ENCODE measurements at places on chromosomes 3 and 15. TPM values are rescaled to one million over a fixed set of nuclear protein-coding genes. Genes with fewer than 3 reads are reported as not detected.

GRCh38 chr3:9056581-9056980 lies 93.3 kb upstream of the RAD18 start:
- H3K4me1 ChIP-seq: no peaks in the 10 kb centered on the region
- H3K4me3 ChIP-seq: no peak overlapping the region
- no peak for DNase-seq
- peaks cover 4% of the 10 kb centered on the region for H3K27me3 ChIP-seq

DNA sequence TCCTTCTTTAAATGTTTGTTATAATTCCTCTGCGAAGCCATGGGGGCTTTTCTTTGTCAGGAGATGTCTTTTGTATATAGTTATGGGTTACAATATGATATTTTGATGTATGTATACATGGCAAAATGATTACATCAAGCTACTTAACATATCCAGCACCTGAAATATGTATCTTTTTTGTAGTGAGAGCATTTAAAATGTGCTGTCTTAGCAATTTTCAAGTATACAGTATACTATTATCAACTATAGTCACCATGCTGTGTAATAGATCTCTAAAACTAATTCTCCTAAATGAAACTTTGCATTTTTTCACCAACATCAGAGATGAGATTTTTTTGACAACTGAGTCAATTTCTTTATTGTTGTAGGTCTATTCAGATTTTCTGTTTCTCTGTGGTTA lies 77.2 kb downstream of the STXBP5L start:
- H3K27ac ChIP-seq: no peak overlapping the region
- DNase-seq: no peak
- no peak overlapping the region for H3K4me3 ChIP-seq
- H3K36me3 ChIP-seq: no peaks in the 10 kb centered on the region
- H3K27me3 ChIP-seq: no peaks in the 10 kb centered on the region
- no peaks in the 10 kb centered on the region for H3K4me1 ChIP-seq

- H3K27ac ChIP-seq: no peak overlapping the region
- DNase-seq: no peak
- no peak overlapping the region for H3K4me3 ChIP-seq
- no peaks in the 10 kb centered on the region for H3K4me1 ChIP-seq
- H3K27me3 ChIP-seq: no peaks in the 10 kb centered on the region
- H3K36me3 ChIP-seq: no peaks in the 10 kb centered on the region
These were observed 60.0 kb upstream of the NTRK3 start for GRCh38 chr15:88316586-88316985.

GRCh38 chr3:169623971-169624370 lies 39.5 kb downstream of the MECOM start:
- H3K27ac ChIP-seq: no peak overlapping the region
- no peaks in the 10 kb centered on the region for H3K27me3 ChIP-seq
- no peak for DNase-seq
- H3K4me3 ChIP-seq: no peak overlapping the region

DNA sequence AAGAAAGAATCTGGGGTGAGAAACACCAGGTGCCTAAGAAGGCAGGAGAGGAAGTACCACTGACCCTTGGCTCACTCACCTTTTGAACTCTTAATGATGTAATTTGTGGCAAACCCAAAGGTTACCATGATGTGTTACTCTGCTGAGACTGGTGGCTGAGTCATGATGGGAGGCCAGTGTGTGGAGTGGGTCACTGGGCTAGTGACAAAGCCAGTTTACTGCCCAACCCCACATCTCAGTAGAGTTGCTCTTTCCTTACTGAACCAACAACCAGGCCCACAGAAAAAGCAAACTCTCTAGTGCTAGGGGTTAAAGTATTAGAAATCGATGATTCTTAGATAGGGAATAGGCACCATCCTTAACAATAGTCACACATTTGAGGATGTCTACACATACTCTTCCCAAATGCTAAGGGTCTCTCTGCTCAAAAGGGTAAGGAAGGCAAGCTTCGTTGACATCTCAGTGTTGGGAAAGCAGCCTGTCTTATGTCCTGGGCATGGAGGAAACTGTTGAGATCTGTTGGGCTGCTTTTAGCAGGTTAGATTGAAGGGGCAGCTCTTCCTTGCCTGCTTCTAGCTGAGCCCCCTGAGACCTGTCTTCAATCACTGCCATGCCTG lies 3.1 kb downstream of the RBP2 start:
- no peak overlapping the region for H3K27ac ChIP-seq
- no peaks in the 10 kb centered on the region for H3K36me3 ChIP-seq
- H3K4me3 ChIP-seq: no peak overlapping the region
- no peaks in the 10 kb centered on the region for H3K27me3 ChIP-seq
- H3K4me1 ChIP-seq: peaks cover 24% of the 10 kb centered on the region

GRCh38 chr15:65521350-65521749 lies 3.9 kb upstream of the DPP8 start:
- no peak for DNase-seq
- H3K27ac ChIP-seq: no peak overlapping the region
- H3K36me3 ChIP-seq: no peaks in the 10 kb centered on the region
- no peak overlapping the region for H3K4me3 ChIP-seq

DNA sequence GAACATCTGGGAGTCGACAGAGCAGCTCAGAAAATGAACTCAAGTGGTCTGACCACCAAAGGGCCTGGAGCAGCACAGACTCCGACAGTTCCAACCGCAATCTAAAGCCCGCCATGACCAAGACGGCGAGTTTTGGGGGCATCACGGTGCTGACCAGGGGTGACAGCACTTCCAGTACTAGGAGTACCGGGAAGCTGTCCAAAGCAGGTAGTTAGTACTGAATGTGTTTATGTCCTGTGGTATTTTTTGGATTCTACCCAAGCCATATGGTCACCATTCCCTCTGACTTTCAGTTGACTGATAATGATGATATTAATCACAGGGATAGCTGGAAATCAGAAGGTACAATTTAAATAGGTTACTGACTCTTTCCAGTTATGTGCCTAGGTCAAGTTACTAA lies 82.3 kb downstream of the ARPP21 start:
- H3K36me3 ChIP-seq: no peaks in the 10 kb centered on the region
- no peak overlapping the region for H3K27ac ChIP-seq
- no peak overlapping the region for H3K4me3 ChIP-seq
- DNase-seq: no peak

DNA sequence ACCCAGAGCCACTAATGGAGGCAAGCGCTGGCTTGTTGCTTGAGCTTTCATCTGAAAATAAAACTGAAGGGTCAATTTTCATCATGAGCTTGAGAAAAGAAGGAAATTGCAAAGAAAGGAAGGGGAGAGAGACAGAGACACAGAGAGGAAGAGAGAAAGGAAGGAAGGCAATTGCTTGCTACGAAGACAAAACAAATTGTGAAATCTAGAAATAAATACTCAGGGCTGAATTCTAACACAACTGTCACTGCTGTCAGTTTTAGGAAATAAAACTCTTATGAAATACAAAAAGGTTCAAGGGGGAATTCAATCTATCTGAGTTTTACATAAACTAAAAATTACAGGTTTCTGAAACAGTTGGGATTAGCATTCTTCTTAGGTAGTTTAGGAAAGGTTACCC lies 36.7 kb downstream of the FOXP1 start:
- H3K4me3 ChIP-seq: no peak overlapping the region
- peaks cover 62% of the 10 kb centered on the region for H3K4me1 ChIP-seq
- peak overlapping the region; percentile 60 for H3K27ac ChIP-seq
- peaks cover 7% of the 10 kb centered on the region for H3K36me3 ChIP-seq

- no peaks in the 10 kb centered on the region for H3K4me1 ChIP-seq
- H3K27ac ChIP-seq: no peak overlapping the region
- H3K27me3 ChIP-seq: no peaks in the 10 kb centered on the region
- H3K36me3 ChIP-seq: no peaks in the 10 kb centered on the region
- no peak overlapping the region for H3K4me3 ChIP-seq
These were observed 4.9 kb upstream of the BTLA start for GRCh38 chr3:112504123-112504522.

SLC38A3 gene
- 29.8 TPM for total RNA-seq

GATA2 gene
- 4.7 TPM for total RNA-seq

GRCh38 chr3:166285001-166285400 lies 447.8 kb upstream of the BCHE start:
- H3K27me3 ChIP-seq: no peaks in the 10 kb centered on the region
- H3K4me1 ChIP-seq: no peaks in the 10 kb centered on the region
- no peak for DNase-seq
- no peak overlapping the region for H3K4me3 ChIP-seq

OR4M2 gene
- not detected for total RNA-seq

UMPS gene
- 117 TPM for total RNA-seq

GOLGA6B gene
- total RNA-seq: not detected

TP53BP1 gene
- total RNA-seq: 17.4 TPM

- peaks cover 17% of the 10 kb centered on the region for H3K4me1 ChIP-seq
- no peaks in the 10 kb centered on the region for H3K36me3 ChIP-seq
- H3K27ac ChIP-seq: no peak overlapping the region
- no peak overlapping the region for H3K4me3 ChIP-seq
- peaks cover 28% of the 10 kb centered on the region for H3K27me3 ChIP-seq
- DNase-seq: no peak
These were observed 900 bp upstream of the GNB4 start for GRCh38 chr3:179452176-179452564.

- H3K27ac ChIP-seq: no peak overlapping the region
- no peak overlapping the region for H3K4me3 ChIP-seq
- H3K36me3 ChIP-seq: peaks cover 36% of the 10 kb centered on the region
- DNase-seq: no peak
- H3K27me3 ChIP-seq: no peaks in the 10 kb centered on the region
- no peaks in the 10 kb centered on the region for H3K4me1 ChIP-seq
These were observed 57.1 kb downstream of the CALML4 start for GRCh38 chr15:68148039-68148438.

- H3K4me3 ChIP-seq: no peak overlapping the region
- no peak overlapping the region for H3K27ac ChIP-seq
- H3K27me3 ChIP-seq: no peaks in the 10 kb centered on the region
- no peak for DNase-seq
- no peaks in the 10 kb centered on the region for H3K4me1 ChIP-seq
- H3K36me3 ChIP-seq: no peaks in the 10 kb centered on the region
These were observed 36.5 kb upstream of the WNT7A start for GRCh38 chr3:13916375-13916774.

SNTN gene
- not detected for total RNA-seq

GRCh38 chr15:52076889-52077781 lies 35.4 kb downstream of the BCL2L10 start:
- H3K27ac ChIP-seq: no peak overlapping the region
- H3K4me1 ChIP-seq: peaks cover 38% of the 10 kb centered on the region
- peak; percentile 41 for DNase-seq
- H3K36me3 ChIP-seq: no peaks in the 10 kb centered on the region

GRCh38 chr3:89159605-89160004 lies 52.2 kb downstream of the EPHA3 start:
- no peak for DNase-seq
- H3K27me3 ChIP-seq: no peaks in the 10 kb centered on the region
- no peaks in the 10 kb centered on the region for H3K4me1 ChIP-seq
- H3K4me3 ChIP-seq: no peak overlapping the region
- no peak overlapping the region for H3K27ac ChIP-seq

- H3K4me1 ChIP-seq: no peaks in the 10 kb centered on the region
- no peak overlapping the region for H3K4me3 ChIP-seq
- no peaks in the 10 kb centered on the region for H3K27me3 ChIP-seq
- no peaks in the 10 kb centered on the region for H3K36me3 ChIP-seq
- H3K27ac ChIP-seq: no peak overlapping the region
These were observed 40.6 kb downstream of the FOXB1 start for GRCh38 chr15:60044636-60045270.

GRCh38 chr3:197836244-197836643 lies 45.2 kb downstream of the LRCH3 start:
- no peaks in the 10 kb centered on the region for H3K4me1 ChIP-seq
- H3K4me3 ChIP-seq: no peak overlapping the region
- peaks cover 8% of the 10 kb centered on the region for H3K36me3 ChIP-seq
- no peak for DNase-seq
- no peak overlapping the region for H3K27ac ChIP-seq
- no peaks in the 10 kb centered on the region for H3K27me3 ChIP-seq

- H3K27me3 ChIP-seq: no peaks in the 10 kb centered on the region
- no peak for DNase-seq
- no peak overlapping the region for H3K27ac ChIP-seq
- no peaks in the 10 kb centered on the region for H3K4me1 ChIP-seq
- peaks cover 76% of the 10 kb centered on the region for H3K36me3 ChIP-seq
- no peak overlapping the region for H3K4me3 ChIP-seq
These were observed 60.0 kb downstream of the CCK start for GRCh38 chr3:42205800-42206514.

- no peak overlapping the region for H3K4me3 ChIP-seq
- DNase-seq: no peak
- peaks cover 64% of the 10 kb centered on the region for H3K4me1 ChIP-seq
- peak overlapping the region; percentile 75 for H3K27ac ChIP-seq
These were observed 32.3 kb downstream of the TKT start for GRCh38 chr3:53223541-53223966.

STAC gene
- total RNA-seq: not detected

DNA sequence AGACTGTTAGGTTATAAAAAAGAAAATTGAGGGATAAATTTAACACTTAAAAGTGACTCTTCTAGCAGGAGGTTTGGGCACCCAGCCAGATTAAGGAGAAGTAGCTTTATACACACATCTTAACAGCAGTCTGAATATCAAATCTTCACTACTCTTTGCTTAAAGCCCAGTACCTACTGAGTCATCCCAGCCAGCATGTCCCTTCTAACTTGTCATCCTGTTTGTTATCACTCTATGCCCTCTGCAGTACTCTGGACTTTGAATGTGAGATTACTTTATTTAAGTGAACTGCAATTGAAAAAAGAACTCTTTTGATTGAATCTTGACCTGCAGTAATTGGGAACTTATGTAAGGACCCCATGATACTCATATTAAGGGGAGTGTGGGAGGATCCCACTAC lies 77.6 kb downstream of the FHIT start:
- peak; percentile 12 for DNase-seq
- no peak overlapping the region for H3K4me3 ChIP-seq
- no peaks in the 10 kb centered on the region for H3K36me3 ChIP-seq
- peaks cover 10% of the 10 kb centered on the region for H3K4me1 ChIP-seq
- H3K27ac ChIP-seq: no peak overlapping the region
- no peaks in the 10 kb centered on the region for H3K27me3 ChIP-seq

- no peaks in the 10 kb centered on the region for H3K36me3 ChIP-seq
- H3K27me3 ChIP-seq: no peaks in the 10 kb centered on the region
- no peak overlapping the region for H3K27ac ChIP-seq
- peak; percentile 41 for DNase-seq
- H3K4me1 ChIP-seq: peaks cover 29% of the 10 kb centered on the region
These were observed 20.1 kb downstream of the CHRM5 start for GRCh38 chr15:33988384-33988783.

FAM3D gene
- total RNA-seq: not detected

DNA sequence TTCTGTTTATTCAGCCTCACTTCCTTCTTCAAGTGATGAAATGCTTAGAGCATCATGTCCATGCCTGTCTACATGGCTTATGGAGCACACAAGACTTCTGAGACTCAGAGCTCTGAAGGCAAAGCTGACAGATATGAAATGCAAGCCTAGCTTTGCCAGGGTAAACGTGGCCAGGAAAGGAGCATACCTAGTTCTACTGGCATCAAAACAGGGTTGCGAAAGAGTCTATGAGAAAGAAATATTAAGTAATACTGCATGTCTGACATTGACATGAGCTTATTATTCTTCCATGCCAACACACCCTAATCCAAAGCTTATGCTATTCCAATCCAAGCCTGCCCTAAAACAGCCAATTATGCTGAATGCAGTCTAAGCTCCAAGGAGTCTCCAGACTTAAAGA lies 391.5 kb downstream of the ERC2 start:
- H3K27ac ChIP-seq: no peak overlapping the region
- H3K4me1 ChIP-seq: no peaks in the 10 kb centered on the region
- no peak overlapping the region for H3K4me3 ChIP-seq
- H3K27me3 ChIP-seq: no peaks in the 10 kb centered on the region

GRCh38 chr3:55473788-55474187 lies 13.3 kb downstream of the WNT5A start:
- no peak overlapping the region for H3K4me3 ChIP-seq
- no peaks in the 10 kb centered on the region for H3K27me3 ChIP-seq
- H3K27ac ChIP-seq: no peak overlapping the region
- H3K4me1 ChIP-seq: no peaks in the 10 kb centered on the region

GRCh38 chr3:72604328-72604727 lies 243.9 kb downstream of the SHQ1 start:
- H3K27ac ChIP-seq: no peak overlapping the region
- no peaks in the 10 kb centered on the region for H3K36me3 ChIP-seq
- H3K27me3 ChIP-seq: no peaks in the 10 kb centered on the region

SLC22A13 gene
- total RNA-seq: not detected
